ENCODE measurements at places on chromosomes 16 and 17. TPM values are rescaled to one million over a fixed set of nuclear protein-coding genes. Genes with fewer than 3 reads are reported as not detected.

The ZNF232 gene
- 4.3 TPM for total RNA-seq

The TCF25 gene
- 67.2 TPM for total RNA-seq

The KCNG4 gene
- not detected for total RNA-seq

The CDRT15 gene
- not detected for total RNA-seq

The MPHOSPH6 gene
- total RNA-seq = 30.7 TPM

The DHRS7C gene
- not detected for total RNA-seq

The KRTAP9-8 gene
- total RNA-seq = not detected

The EXOC3L1 gene
- not detected for total RNA-seq

The CDH13 gene
- not detected for total RNA-seq

The CPHXL2 gene
- not detected for total RNA-seq

The KRT39 gene
- not detected for total RNA-seq

The SMARCD2 gene
- total RNA-seq = 59.7 TPM

The SDR42E1 gene
- total RNA-seq = 1.4 TPM

The KRT9 gene
- not detected for total RNA-seq

The MRC2 gene
- 60.4 TPM for total RNA-seq

The ARHGDIG gene
- total RNA-seq = 3.4 TPM

The TBC1D3C gene
- not detected for total RNA-seq

The KRT14 gene
- total RNA-seq = 0.34 TPM

The CLDN7 gene
- 0.97 TPM for total RNA-seq

The TOX3 gene
- 0.38 TPM for total RNA-seq

The CCT6B gene
- total RNA-seq = 1.5 TPM

The IGFALS gene
- total RNA-seq = 0.08 TPM

The DUSP3 gene
- total RNA-seq = 63.7 TPM

The SHMT1 gene
- 47.8 TPM for total RNA-seq

The PRSS36 gene
- 0.70 TPM for total RNA-seq

The MYH3 gene
- total RNA-seq = 1.4 TPM

The GGT6 gene
- total RNA-seq = not detected

The PKD1 gene
- total RNA-seq = 64.1 TPM

The FBXW10B gene
- 4.1 TPM for total RNA-seq

The FBXO39 gene
- not detected for total RNA-seq
